ENCODE measurements at places on chromosomes 12 and 14.

GRCh38 chr12:93192878-93193277 lies 184.8 kb upstream of the NUDT4 start:
- DNase-seq: no peak

- no peak for DNase-seq
These were observed 21.6 kb downstream of the PRKCH start for GRCh38 chr14:61342932-61343331.

DNA sequence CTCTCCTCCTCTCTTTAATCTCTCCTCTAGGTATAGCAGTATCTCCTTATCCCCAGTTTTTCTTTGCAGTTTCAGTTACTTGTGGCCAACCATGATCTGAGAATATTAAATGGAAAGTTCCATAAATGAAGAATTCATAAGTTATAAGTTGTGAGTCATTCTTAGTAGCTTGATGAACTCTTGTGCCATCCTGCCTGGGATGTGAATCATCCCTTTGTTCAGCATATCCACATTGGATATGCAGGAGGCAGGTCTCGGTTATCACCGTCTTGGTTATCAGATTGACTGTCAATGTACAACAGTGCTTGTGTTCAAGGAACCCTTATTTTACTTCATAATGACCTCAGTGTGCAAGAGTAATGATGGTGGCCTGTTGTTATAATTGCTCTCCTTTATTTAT lies 134.0 kb downstream of the TMEM117 start:
- no peak for DNase-seq

- no peak for DNase-seq
These were observed 213.0 kb downstream of the ADAMTS20 start for GRCh38 chr12:43338848-43339526.

GRCh38 chr12:110002676-110003515 lies 3.7 kb downstream of the ANKRD13A start:
- DNase-seq: no peak

- peak; percentile 16 for DNase-seq
These were observed at the start of gene LTBP2 for GRCh38 chr14:74611650-74612349. LTBP2 (minus strand) TSS chr14:74612237; CDS start chr14:74611944, 293 bp downstream.

GRCh38 chr12:57522887-57523705 lies 472 bp downstream of the MBD6 start:
- peak; percentile 60 for DNase-seq

- no peak for DNase-seq
These were observed 25.0 kb upstream of the NR1H4 start for GRCh38 chr12:100448656-100449055.

- DNase-seq: peak; percentile 34
These were observed 21.9 kb upstream of the PTGR2 start for GRCh38 chr14:73829526-73830431.

DNA sequence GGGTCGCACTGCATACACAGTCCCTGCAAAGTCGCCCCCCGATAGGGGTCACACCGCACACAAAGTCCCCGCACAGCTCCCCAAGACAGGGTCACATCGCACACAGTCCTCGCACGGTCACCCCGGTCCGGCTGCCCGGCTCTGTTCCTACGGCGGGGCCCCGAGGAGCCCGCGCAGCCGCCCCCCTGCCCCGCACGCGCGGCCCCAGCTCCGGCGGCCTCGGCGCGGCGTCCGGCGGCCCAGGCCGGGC lies 300 bp downstream of the SSH1 start:
- DNase-seq: no peak

DNA sequence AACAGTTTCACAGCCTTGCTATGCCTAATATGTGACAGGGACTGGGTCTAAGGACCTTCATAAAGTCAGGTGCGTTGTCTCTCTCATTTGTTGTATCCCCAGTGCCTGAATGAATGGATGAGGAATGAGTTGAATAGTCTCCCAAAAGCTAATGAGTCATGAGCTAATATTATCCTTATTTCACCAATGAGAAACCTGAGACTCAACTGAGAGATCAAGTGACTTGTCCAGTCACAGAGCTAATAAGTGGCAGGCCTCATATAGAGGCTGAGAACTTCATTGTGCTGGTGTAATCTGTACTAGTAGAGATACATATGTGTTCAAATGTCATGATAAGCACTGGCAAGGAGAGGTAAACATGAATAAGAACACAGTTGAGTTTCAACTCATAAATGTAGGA lies 612.4 kb downstream of the NRXN3 start:
- no peak for DNase-seq

DNA sequence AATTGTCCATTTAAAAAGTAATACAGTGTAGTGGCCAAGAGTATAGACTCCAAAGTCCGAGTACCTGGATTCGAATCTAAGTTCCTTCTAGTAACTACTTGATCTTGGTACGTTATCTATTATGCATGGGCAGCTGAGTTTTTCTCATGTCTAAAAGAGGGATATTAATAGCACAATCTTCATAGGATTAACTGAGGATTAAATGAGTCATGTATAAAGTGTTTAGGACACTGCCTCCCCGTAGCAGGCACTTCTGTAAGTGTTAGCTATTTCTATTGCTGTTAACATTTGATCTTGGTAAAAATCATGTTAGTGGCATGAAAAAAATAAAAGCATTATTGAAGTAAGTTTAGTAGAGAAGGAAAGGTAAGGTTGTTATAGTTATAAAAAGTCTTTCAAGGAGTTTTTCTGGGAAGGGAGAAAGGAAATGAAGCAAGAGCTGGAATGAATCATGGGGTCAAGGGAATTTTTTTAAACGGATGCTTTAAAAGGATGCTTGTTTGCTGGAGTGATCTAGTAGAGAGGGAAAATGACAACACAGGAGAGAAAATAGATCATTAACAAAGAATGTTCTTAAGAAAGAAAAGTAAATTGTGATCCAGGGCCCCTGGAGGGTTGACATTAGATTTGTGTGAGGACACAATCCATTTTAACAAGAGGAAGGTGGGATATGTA lies 502.2 kb upstream of the USP15 start:
- no peak for DNase-seq

- DNase-seq: peak; percentile 73
These were observed 146.1 kb upstream of the NCOR2 start for GRCh38 chr12:124713436-124714082.

- no peak for DNase-seq
These were observed 6.4 kb upstream of the ALX1 start for GRCh38 chr12:85273381-85274314.

DNA sequence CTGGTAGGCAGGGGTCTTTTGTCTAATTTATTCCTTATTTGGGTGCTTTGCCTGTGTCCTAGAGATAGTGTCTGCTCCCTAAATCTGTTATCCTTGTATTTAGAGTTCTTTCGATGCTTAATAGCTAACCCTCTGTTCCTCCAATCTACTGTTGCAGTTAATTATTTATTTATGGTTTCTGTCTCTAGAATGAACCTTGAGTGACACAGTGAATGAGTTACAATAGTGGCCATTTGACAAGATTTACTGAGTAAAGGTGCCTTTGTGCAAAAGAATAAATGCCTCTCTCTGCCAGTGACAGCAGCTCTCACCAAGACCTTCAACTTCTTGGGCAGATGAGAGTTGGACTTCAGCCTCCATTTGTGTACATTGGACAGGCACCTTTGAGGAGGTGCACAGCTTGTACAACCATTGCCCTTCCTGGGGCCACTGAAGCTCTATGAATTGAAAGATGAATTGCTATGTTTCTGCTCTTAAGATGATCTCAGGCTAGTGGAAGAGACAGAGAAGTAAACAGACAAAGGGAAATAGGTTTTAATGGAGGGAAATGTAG lies 165.9 kb downstream of the DERA start:
- DNase-seq: no peak

DNA sequence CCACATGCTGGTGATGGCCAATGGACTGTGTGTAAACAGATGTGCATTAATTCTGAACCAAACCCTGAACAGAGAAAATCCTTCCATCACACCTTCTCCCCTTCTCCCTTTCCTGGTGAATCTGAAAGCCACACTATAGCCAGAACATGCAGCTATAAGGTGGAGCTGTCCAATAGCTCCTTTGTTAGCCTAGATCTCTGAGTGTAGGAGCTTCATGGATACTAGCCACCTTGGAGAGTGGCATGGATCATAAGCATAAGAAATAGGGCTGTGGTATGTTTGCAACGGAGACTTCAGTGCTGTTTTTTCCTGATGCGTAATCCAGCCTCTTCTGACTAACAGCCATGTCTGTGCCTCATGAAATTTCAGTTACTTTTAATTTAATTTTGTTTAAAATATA lies 364.5 kb downstream of the BTG1 start:
- DNase-seq: no peak

- no peak for DNase-seq
These were observed 43.7 kb upstream of the SLC35F4 start for GRCh38 chr14:57909626-57910025.

DNA sequence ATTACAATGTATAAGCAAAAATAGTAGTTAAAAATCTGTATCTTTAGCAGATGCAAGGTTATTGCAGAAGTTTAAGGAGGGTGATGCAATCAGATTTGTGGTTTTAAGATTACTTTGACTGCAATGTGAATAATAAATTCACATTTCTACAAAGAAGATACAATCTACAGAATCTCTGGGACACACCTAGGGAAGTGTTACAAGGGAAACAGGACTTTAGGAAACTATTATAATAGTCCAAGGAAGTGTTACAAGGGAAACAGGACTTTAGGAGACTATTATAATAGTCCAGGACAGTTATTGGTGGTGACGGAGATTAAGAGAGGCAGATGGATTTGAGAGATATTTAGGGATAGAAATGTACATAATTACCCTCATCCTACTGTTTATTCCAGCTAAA lies 154.4 kb upstream of the GARIN6 start:
- no peak for DNase-seq

GRCh38 chr14:61177279-61178225 lies 103.6 kb downstream of the TMEM30B start:
- no peak for DNase-seq

- DNase-seq: no peak
These were observed 163.5 kb downstream of the MON2 start for GRCh38 chr12:62629971-62630739.

GRCh38 chr12:131620520-131620919 lies 90.4 kb upstream of the SFSWAP start:
- no peak for DNase-seq

DNA sequence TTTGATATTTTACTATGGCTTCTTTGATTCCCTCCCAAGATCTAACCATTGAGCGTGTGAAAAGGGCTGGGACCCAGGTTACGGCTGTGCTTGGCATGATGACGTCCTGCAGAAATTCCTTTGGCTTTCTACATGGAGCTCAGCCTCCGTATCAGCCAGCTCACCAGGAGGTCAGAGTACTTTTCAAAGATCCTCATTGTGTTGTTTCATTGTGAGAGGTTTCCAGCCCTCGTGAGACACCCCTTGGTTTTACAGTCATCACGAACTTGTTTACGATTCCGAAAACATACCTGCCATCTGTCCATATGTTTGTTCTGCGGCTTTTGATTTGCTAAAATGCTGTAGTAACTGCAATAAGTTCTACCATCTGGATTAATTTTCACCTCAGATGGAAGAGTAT lies 453.1 kb downstream of the TMEM121 start:
- no peak for DNase-seq

DNA sequence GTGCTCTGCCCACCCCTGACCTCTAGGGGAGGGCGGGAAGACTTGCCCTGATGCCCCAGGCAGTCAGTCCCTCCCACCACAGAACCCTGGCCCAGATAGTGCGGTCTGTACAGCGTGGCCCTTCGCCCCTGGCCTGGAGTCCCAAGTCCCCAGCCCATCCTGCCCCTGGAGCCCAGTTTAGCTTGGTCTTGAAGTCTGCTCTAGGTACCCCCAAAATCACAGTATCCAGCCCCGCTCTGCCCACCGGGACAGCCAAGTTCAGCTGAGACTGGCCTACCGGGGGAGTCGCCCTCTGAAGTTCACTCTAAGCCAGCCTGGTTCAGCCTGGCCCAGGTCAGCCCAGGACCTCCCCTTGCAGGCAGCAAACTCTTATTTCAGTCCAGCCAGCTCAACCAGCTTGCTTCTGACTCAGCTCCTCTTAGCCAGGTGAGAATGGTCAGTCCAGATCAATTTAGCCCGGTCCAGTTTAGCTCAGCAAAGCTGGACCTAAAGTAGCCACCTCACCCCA lies 75.9 kb downstream of the TMEM121 start:
- DNase-seq: no peak

- DNase-seq: peak; percentile 24
These were observed 3.2 kb downstream of the BIN2 start for GRCh38 chr12:51320695-51321320.

DNA sequence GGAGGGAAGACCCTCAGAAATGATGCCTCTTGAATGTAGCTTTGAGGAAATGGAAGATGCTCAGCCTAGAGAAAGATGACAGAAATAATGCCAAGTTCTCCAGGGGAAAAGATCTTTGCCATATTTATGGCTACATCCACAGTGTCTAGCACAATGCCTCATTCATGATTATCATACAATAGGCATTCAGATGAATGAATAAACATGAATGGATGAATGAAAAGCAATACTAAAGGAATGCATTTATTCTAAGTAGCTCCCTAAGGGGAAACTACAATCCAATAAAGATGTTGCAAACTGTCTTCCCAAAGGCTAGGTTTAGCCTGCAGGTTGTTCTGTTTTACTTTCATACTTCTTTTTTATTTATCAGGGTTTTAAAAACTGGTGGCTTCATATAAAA lies 12.0 kb downstream of the TMTC1 start:
- no peak for DNase-seq

GRCh38 chr12:67640863-67641262 lies 7.7 kb upstream of the DYRK2 start:
- no peak for DNase-seq

DNA sequence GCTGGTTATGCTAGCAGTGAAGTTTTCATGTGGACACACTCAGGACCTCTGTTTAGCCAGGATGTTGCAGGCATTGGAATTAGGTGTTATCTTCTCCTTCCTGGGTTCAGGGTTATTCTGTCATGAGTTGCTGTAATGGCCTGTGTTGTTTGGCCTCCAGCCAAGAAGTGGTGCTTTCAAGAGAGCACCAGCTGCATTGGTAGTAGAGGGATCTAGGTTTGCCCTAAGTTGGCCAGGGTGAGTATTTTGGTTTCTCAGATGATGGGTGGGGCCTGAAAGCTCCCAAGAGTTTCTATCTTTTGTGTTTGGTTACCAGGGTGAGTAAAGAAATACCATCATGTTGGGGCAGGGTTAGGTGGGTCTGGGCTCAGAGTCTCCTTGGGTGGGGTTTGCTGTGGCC lies 2.7 kb upstream of the GZMH start:
- DNase-seq: no peak

- no peak for DNase-seq
These were observed 31.6 kb upstream of the SERPINA6 start for GRCh38 chr14:94354638-94355185.

DNA sequence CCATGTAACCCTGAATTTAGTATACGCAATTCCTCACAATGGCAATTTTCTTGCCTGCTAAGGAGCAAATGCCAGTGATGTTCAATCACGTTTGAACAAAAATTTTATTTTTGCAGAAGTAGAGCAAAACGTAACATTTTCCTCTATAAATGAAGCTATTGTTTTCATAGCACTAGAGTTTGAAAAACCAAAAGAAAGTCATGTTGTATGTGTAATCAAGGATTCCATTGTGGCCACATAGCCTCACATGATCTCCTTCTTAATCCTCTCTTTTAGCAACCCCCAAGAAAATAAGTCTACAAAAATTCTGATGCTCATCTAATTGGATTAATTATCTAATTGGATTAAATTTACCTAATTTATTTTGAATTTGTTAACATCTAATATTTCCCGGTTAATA lies 1217.4 kb upstream of the FLRT2 start:
- DNase-seq: no peak

- DNase-seq: no peak
These were observed 8.1 kb upstream of the RIC8B start for GRCh38 chr12:106766393-106766826.
